ENCODE measurements at places on chromosomes 4 and X. TPM values are rescaled to one million over a fixed set of nuclear protein-coding genes. Genes with fewer than 3 reads are reported as not detected.
A peak's percentile ranks its signal among the peaks of the same experiment; 100 is the strongest.

GRCh38 chr4:22202246-22202974 lies 253.8 kb upstream of the KCNIP4 start:
- peak; percentile 38 for DNase-seq

DNA sequence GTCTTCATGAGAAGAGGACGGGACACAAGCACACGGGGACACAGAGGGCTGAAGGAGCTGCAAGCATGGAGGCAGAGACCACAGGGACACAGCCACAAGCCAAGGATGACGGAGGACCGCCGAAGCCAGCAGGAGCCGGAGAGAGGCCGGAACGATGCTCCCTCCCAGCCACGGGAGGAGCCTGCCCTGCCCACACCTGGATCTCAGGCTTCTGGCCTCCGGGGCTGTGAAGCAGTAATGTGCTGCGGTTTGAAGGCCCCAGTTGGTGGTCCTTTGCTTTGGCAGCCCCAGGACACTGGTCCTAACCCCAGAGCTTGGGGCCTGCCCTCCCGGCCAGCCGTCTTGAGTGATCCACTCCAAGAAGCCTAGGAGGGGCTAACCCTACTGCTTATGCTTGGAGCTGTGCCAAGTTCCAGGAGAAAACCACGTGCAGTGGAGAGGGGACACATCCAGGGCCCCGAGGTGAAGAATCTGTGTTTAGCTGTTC lies 85.9 kb downstream of the HMX1 start:
- no peak for DNase-seq

DNA sequence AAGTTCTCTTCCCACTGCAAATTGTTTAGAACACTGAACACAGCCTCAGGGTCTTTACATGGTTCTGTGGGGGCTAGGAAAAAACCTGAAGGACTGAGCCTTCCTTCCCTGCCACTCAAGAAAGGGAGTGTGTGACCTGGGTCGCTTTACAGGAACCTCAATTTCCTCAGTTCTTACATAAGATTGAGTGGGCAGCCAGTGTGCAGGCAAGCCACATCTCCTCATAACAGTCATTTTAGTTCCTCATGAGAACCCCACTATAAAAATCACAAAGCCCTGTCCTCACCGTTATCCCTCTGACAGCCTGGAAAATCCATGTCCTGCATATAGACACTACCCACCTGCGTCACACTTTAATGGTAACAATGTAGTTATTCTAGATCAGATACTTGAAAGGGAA lies 2.1 kb upstream of the ETDC start:
- no peak for DNase-seq

GRCh38 chr4:123898946-123899666 lies 502.5 kb downstream of the SPRY1 start:
- no peak for DNase-seq

DNA sequence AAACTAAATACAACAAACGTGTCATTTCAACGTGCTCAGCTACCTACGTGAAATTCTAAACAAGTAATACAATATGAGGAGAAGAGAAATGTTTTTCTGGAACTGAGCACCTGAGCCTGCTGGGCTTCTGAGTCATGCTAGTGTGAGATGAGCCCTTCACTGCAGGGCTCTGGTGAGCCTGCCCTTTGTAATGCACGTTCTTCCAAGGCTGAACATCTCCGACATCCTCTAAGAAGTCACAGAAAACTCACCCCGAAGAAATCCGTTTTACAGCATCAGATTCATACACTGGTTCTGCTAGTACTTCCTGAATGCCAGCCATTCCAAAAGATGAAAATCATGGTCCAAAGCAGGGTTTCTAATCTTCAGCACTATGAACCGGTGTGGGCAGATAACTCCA lies 157.1 kb downstream of the AMELX start:
- DNase-seq: no peak

DNA sequence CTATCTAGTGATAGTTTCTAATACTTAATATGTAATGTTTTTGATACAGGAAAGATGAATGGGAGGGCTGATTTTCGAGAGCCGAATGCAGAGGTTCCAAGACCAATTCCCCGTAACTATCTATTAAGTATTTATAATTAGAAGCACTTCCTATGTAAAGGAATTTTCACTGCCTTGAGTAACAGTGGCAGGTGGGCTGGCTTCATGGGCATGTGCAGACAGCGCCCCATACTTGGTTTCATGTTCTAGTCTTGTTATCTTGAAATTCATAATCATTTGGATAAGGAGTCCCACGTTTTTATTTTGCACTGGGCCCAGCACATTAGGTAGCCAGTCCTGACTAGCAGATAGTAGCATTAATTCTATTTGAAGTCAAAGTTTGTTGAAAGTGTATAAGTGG lies 1.7 kb downstream of the OCIAD1 start:
- DNase-seq: no peak

DNA sequence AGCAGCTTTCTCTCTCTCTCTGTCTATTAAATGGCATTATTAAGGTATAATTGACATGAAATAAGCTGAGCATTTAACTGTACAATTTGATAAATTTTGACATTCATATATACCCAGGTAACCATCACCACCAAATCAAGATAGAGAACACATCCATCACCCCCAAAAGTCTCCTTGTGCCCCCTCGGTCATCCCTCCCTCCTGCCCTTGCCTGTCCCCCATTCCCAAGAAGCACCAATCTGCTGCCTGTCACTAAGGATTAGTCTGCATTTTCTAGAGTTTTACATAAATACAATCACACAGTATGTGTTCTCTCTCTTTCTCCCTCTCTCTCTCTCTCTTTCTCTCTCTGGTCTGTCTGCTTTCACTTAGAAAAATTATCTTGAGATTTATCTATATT lies 25.0 kb upstream of the TMEM154 start:
- DNase-seq: no peak

GRCh38 chr4:182000077-182000476 lies 243.1 kb upstream of the TENM3 start:
- DNase-seq: no peak

DNA sequence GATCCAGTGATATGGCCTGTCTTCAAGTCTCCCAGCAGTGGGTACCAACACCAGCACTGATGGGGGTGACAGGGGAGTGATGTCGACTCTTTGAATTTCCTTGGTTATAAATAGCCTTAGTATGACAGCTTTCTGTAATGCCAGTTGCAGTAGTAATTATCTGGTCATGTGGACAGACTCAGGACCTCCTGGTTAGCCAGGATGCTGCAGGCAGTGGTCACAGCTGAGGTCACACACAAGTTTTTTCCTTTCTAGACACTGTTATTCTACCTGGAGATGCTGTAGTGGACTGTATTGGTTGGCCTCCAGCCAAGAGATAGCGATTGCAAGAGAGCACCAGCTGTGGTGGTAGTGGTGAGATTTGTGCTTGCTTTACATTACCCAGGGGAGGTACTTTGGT lies 63.6 kb downstream of the UPRT start:
- no peak for DNase-seq

DNA sequence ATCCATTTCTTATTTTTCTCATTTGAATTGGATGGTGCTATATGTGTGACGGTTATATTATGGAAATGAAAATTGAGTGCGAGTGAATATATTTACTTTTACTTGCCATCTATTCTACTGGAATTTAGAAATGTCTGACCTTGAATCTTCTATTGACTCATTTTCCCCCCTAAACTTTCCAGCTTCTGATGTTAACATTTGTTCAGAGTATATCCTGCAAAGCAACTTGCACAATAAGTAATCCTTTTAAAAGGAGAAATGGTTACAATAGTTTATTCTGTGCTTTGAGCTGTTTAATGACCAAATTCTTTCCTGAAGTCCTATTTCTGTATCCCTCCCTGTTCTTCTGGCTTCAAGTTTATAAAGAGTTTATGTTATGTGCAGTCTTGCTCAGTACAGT lies 116.7 kb downstream of the ARHGAP10 start:
- DNase-seq: no peak

- no peak for DNase-seq
Measured at GRCh38 chrX:30663322-30663721, 10.1 kb downstream of the GK start.

DNA sequence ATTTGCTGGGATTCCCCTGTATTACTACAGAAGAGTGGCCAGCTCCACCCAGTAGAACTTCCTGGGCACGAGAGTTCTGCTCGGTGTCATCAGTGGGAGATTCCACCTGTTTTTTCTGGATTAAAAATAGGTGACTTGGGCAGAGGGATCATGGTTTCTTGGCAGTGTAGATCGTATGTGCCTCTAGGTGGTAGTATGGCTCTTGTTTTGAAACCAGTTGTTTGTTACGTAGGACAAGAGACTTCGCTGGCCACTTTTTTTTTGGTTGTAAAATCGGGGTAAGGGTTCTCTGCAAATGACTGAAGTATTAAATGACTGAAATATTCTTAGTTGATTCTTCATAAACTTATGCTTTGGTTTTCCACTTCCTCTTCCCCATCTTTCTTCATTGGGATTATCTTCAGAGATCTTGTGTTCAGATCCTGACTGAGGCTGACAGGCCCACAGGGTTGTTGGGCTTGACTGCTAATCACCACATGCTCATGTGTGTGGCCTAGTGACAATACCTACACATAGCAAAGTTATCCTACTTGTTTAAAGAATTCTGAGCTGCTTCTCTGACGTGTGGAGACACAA lies 43.8 kb upstream of the WDR1 start:
- no peak for DNase-seq

- DNase-seq: no peak
Measured at GRCh38 chr4:115515772-115516171, 402.4 kb upstream of the NDST4 start.

DNA sequence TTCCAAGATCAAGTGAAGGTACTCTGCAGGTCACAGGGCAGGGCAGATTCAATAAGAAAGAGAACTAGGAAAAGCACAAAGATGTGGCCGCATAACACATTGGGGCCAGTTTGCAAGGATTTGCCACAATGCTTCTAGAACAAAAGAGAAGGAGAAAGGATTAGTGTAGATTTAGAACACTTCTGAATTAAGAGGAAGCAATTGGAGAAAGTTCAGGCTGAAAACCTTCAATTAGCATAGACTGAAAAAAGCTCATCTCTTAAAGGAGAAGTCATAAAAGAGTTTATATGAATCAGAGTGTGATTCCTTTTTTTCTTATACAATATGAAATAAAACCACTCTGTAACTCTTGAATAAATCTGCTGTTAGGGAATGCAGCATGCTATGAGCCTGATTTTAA lies 215.6 kb upstream of the FAT1 start:
- no peak for DNase-seq

- no peak for DNase-seq
Measured at GRCh38 chr4:87002682-87003043, 67.9 kb downstream of the AFF1 start.

DNA sequence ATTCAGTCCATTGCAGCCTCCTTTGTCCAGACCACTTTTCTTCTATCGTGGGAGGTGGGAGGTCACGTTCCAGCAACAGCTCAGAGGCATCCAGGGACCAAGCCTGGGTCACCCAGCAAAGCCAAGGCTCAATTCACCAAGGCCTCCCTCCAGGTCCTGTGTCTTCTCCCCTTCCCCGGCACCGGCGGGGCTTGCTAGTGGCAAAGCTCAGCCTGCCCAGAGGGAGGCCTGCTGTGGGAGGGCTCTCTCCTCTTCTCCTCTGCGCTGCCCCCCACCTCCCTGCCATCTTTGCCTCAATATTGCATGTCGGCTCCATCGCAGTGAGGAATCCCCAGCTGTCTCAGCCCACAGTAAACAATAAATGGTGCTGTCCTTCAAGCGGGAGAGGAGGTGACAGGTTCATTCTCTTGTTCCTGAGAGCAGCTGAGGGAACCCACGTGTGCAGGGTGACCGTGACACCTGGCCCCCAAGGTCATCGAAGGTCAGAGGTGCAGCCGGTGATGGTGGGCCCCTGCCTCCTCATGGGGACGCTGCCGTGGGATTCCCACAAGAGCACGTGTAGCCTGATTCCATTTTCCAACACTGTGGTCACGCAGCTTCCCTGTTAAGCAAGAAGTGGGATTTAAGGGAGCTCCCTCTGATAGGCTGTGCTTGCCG lies 111.5 kb upstream of the PSAPL1 start:
- no peak for DNase-seq

GRCh38 chr4:21090094-21090666 lies 389.9 kb downstream of the PACRGL start:
- DNase-seq: no peak

DNA sequence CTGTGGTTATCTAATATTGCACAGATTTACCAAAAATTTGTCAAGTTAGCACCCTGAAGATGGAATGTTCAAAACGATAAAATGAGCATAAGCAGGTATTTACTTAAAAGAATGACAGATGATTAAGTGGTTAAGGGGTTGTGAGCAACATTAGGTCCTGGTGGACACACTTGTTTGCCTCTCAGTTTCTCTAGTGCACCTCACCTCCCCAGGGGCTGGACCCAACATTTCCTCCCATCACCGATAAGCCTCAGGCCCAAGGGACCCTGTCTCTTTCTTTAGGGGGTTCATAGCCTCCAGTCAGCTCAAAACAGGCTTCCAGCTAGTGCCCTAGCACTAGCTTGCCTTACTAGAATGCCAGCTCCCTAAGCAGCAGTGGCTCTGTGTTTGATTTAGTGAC lies 88.0 kb downstream of the ATP11C start:
- no peak for DNase-seq

CENPI gene
- 1.7 TPM for total RNA-seq

EVC2 gene
- 5.4 TPM for total RNA-seq

CYBB gene
- total RNA-seq: 3.8 TPM

VSIG4 gene
- total RNA-seq: 7.5 TPM

SCARB2 gene
- total RNA-seq: 191 TPM

MAOB gene
- 2.4 TPM for total RNA-seq

TAF7L gene
- 0.75 TPM for total RNA-seq

TLR6 gene
- 5.9 TPM for total RNA-seq
